ENCODE measurements at places on chromosomes 5 and 9. TPM values are rescaled to one million over a fixed set of nuclear protein-coding genes. Genes with fewer than 3 reads are reported as not detected.
A peak's percentile ranks its signal among the peaks of the same experiment; 100 is the strongest.

GRCh38 chr5:119275146-119275545 lies 80.7 kb upstream of the TNFAIP8 start:
- peak; percentile 55 for DNase-seq

DNA sequence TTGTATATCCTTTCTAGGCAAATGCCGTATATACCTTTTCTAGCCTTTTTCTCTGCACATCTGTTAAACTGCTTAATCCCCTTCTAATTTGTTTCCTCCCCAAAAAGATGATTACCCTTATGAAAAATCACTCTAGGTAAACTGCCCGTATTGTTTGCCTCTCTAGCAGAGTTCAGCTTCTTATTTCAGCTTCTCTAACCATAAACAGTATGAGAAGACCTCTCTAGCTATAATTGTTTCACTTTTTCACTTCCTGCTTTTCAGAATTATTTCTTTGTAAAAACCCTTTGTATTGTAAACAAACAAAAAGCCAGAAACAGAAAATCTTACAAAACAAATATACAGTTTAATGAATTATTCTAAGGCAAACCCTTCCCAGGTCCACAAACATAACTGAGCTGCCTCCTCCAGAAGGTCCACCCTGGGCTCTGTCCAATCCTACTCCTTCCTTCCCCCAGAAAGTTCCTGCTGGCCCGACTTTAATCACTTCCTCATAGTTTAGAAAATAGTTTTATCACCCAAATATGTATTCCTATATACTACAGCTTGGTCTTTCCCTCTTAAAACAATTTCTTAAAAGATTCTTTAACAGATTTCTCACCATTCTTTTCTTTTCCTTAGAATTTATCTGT lies 158.1 kb downstream of the FGF1 start:
- no peak for DNase-seq

DNA sequence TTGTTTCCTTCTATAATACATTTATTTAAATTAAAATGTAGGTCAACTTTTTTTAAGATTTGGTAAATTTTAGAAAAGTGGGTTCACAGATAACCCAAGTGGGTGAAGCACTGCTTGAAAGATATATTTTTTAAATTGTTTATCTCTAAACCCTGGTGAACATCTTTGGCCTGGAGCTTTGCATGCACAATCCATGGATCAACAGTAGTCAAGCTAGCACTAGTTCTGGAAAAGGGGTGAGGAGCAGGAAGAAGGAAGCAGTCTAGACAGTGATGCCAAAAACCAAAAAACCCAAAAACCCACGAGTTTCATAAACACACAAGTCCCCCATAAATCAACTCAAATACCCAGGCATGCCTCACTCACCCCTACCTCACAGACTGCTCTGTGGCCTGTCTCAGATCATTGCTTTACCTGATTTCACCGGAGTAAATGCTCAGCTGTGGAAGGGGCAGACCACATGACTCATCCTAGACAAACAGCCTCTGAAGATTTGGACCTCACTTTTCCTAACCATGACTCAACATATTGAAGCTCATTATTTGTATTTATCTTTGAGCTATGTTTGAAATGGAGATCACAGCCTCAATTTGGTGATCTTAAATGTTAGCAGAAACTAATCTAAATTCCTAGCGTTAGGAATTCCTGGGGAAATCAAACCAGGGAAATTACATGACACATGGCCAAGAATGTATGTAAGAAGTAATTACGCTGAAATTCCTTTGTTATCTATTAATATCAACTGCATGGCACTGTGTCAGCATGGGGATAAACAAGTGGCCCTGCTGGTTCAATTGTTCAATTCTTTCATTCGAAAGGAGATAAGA lies 149.6 kb downstream of the ZNF608 start:
- peak; percentile 80 for DNase-seq

The DDX31 gene
- 11.0 TPM for total RNA-seq

The CARTPT gene
- not detected for total RNA-seq

DNA sequence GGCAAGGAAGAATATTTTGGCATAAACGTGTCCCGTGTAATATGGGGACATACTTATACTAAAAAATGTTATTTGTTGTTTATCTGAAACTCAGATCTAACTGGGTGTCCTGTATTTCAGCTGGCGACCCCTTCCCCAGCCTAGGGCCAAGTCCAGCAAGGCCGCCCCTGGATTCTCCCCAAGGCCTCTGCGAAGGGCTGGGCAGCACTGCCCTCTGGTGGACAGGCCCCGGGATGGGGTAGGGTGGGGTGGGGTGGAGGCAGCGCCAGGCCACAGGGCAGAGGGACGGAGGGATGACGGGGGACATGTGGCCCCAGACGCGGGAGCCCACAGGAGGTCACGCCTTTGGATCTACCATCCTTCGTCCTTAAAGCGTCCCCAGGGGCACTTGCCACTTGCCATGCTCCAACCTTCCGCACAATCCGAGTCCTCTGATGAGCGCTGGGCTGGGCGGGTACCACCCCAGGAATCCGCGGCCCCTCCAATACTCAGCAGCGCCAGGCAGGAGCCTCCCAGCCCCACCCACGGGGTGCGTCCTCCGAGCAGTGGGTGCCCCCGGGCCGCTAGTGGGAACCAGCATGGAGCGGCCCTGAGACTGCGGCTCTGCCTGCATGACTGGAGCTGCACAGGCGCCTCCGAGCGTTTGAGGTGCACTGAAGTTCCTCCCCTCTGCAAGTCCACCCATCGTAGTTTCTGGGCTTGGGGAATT lies 7.1 kb upstream of the AGPAT2 start:
- DNase-seq, result peak; percentile 65

The CYLC2 gene
- not detected for total RNA-seq

DNA sequence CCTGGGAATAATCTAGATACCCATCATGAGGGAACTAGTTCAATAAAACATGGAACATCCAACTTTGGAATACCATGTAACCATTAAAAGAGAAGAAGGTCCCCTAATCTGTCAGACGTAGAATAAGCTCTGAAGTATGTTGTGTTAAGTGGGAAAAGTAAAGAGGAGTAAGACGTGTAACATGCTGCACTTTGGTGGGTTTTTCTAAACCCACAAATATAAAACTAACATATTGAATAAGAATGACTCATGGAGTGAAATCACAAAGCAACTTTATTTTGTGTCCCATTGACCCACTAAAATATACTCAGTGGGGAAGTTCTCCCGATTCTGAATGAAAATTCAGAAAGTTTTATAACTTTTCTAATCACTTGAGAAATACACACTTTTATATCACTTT lies 67.9 kb upstream of the PIK3R1 start:
- no peak for DNase-seq

DNA sequence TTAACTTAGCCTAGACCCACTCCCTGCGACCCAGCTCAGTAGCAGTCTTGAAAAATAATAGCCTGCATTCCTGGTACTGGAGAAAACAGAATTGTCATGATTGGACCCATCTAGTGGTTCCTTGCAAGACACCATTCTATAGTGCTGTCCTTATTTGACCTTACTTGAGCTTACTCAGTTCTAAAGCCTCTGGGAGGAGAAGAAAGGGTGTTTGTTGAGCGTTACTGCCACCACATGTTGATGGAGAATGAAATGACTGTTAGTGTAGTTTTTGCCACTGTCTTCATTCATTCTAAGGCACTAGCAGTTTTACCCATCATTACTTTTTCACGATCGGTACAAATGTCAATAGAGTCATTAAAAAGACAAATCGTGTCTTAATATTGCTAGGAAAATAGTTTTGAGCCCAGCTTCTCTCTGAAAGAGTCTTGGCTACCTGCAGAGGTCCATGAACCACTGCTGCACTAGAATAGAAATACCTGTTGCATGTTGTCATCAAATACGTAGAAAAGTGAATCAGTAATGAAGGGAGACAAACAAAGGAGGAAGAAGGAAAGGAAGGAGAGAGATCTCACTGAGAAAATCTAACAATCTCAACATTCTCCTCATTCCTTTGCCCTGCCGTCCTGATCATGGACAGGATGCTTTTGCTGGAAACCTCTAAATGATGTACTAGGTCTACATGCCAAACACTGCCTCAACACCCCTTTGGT lies 96.0 kb downstream of the LIX1 start:
- DNase-seq, result peak; percentile 43

DNA sequence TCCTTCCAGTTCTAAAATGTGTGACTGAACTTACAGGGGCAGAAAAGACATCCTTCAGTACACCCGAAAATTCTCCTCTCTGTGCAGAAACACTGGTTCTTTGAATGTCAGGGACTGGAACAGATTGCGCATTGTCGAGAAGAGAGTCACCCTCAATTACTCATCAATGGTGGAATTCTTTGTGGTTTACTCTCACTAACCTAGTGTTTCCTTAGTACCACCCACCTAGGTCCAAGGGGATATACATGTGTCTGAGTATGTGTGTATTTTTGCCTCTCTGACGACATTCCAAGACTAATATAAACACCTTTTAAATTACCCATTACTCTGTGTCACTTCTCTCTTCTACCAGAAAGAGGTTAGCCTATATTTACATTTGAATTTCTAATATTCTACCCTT lies 660.8 kb downstream of the TLE1 start:
- peak; percentile 91 for DNase-seq

GRCh38 chr9:13939134-13939533 lies 374.8 kb downstream of the NFIB start:
- peak; percentile 89 for DNase-seq

The NR2F1-AS1 gene
- total RNA-seq, result 13.4 TPM

The PCDHGA2 gene
- 6.3 TPM for total RNA-seq

The MARCHF11 gene
- total RNA-seq, result not detected

The GABRA6 gene
- not detected for total RNA-seq

GRCh38 chr5:55626790-55627189 lies 85.3 kb downstream of the SLC38A9 start:
- peak; percentile 13 for DNase-seq

DNA sequence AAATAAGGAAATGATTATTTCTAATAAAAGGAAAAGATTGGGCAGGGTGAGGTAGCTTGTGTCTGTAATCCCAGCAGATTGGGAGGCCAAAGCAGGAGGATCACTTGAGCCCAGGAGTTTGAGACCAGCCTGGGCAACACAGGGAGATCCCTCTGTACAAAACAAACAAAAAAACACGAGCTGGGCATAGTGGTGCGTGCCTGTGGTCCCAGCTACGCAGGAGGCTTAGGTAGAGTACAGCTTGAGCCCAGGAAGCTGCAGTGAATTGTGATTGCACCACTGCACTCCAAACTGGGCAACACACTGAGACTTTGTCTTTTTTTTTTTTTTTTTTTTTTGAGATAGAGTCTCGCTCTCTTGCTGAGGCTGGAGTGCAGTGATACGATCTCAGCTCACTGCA lies 18.8 kb downstream of the GDA start:
- DNase-seq, result no peak

DNA sequence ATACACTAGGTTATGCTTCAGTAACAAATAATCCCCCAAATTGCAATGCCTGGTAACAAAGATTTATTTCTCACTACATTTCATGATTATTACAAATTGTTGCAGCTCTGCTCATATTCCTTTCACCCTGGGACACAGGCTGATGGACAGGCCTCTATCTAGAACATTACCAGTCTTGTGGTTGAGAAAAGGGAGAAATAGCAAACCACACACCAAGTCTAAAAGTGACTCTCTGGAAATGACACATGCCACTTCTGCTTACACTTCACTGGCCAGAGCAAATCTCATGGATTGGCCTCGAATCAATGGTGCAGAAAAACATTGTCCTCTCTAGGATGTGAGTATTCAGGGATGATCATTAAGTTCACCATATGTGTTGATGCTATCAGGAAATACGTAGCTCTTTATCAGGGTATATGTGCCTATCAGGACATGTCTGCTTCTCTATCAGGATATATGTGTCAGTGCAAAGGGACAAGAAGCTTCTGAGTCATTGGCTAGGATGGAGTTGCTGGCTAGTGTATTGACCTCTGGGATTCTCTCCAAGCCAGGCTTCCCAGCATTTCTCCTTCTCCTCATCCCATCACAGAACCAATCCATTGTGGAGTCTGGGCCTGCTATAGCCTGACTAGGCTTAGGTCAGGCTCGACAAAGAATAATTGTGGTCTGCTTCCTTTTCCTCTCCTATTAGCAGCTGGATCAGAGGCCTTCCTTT lies 91.1 kb upstream of the CEP78 start:
- no peak for DNase-seq

DNA sequence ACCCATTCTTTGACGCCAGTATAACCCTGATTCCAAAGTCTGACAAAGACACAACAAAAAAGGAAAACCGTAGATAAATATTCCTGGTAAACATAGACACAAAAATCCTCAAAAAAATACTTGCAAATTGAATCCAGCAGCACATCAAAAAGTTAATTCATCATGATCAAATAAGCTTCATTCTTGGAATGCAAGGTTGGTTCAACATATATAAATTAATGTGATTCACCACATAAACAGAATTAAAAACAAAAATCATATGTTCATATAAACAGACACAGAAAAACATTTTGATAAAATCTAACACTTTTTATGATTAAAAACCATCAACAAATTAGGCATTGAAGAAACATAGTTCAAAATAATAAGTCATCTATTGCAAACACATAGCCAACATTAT lies 324.2 kb upstream of the TRPC7 start:
- DNase-seq, result peak; percentile 18

DNA sequence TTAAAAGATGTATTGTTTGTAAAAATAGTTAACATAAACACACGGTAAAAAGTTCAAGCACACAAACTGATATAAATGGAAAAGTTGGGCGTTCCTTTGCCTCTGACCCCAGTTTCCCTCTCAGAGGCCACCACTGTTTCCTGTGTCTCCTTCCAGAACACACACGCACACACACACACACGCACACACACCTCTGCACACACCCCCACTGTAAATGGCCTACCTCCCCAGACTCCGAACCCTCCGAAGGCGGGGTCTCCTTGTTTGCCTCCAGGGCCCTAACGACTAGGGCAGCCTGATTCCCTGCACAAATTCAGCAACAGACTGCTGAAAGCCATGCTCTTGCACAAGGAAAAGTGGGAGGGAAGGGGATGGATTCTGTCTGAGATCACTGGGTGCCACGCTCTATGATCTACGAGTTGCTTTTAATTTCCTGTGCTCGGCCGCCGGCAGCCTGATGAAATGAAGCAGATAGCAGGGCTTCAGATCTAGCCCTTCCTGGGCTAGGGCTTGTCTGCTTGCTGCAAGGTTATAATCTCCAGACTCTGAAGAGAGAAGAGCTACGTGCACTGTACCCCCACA lies 184.0 kb upstream of the IL12B start:
- DNase-seq, result no peak

The STX17 gene
- total RNA-seq, result 16.9 TPM

DNA sequence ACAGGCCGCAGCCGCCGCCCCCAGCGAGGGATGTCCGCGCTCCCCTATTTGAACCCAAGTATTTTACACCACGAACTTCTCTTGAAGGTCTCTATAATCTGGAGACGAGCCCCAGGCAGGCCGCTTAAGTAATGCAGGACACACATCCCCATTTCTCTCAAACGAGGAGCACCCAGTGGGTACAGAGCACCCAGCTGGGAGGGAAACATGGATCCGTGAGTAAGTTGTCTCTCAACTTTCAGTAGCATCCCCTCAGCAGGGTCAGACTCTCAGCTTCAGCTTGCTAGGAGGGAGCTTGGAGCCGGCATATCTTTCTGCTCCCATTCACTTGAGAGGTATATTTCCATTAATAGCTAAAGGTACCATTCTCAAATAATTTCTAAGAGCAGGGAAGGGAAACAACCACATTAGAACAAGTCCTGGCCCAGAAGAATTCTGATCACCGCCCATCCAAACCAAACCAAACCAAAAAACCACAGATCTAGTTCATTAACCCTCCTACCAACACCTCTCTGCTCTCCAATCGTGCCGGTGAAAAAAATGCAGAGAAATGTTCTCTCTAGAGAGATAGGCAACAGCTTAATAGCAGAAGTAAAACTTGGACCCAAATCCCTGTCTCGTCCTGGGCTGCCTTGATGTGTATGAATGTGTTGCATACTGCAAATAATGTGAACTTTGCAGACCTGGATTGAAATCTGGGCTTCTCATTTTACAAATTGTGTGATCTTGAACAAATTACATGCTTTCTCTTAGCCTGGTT lies 910 bp downstream of the TDRD7 start:
- DNase-seq, result peak; percentile 7
